ENCODE measurements at places on chromosomes 5 and 9. TPM values are rescaled to one million over a fixed set of nuclear protein-coding genes. Genes with fewer than 3 reads are reported as not detected.

DNA sequence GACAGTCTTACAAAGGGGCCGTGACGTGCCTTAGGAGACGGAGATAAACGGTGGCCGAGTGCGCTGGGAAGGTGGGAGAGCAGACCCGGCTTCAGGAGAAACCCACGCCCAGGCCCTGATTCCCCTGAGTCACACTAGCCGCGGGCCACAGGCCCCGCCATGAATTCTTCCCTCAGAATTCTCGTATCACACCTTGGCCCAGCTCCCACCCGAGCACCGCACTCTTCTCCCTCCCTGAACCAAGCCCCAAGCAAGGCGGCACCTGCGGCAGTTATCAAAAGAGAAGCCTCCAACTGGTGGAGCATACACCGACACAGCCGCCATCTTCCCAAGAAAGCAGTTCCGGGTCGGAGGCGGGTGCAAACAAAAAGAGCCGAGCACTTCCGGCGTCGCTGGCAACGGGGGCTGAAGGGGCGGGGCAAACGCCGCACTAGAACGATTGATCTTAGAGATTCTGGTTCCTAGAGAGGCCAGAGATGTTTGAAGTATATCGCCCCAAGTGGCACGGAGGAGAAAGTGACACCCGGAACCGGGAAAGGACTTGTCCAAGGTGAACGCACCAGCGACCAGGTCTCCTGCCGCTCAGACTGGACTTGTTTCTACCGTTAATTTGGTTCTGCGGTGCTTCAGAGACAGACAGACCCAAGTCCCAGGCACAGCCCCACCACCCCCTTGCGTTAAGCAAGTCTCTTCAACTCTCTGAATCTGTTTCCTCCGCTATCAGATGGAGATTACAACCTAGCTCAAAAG is at the start of gene PSMB7:
TSS of gene PSMB7 (minus strand) at position 341 of the 750 bp plus-strand sequence. CDS start at position 324, 17 bp downstream.
- DNase-seq = peak; percentile 87
- H3K4me3 ChIP-seq = peak within 1 kb of the TSS; percentile 90
- H3K4me1 ChIP-seq = peaks cover 9% of the 10 kb centered on the region
- H3K27ac ChIP-seq = peak within 1 kb of the TSS; percentile 54
- no peaks in the 10 kb centered on the region for H3K27me3 ChIP-seq
- H3K36me3 ChIP-seq = peaks cover 9% of the 10 kb centered on the region

DNA sequence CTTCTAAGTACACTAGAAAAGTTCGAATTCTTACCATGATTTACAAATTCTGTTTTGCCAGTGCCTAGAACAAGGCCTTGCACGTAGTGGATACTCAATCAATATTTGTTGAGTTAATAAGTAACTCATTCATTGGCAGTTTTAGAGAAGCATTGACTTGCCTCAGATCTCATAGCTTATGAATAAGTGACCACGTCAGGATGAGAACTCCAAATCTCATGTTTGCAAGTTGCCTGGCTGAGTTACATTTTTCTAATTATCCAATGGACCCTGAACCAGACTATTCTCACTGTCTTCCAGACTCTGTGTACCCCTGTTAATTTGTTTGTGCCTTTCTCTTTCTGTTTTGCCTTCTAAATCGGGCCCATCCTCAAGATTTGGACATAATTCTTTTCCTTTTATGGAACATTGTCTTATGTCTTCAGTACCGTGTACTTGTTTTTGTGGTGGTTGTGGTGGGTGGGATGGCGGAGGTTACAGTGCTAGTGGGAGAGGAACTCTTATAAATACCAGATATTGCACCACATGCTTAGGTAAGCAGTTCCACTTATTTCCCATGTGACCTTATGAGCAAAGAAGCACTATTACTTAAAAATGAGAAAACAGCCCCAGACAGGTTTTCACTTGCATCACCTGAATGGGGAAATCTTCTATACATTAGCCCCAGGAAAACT is 96.3 kb downstream of the UNC13B start:
- H3K27me3 ChIP-seq = no peaks in the 10 kb centered on the region
- no peak overlapping the region for H3K27ac ChIP-seq
- H3K4me3 ChIP-seq = no peak overlapping the region
- DNase-seq = no peak

DNA sequence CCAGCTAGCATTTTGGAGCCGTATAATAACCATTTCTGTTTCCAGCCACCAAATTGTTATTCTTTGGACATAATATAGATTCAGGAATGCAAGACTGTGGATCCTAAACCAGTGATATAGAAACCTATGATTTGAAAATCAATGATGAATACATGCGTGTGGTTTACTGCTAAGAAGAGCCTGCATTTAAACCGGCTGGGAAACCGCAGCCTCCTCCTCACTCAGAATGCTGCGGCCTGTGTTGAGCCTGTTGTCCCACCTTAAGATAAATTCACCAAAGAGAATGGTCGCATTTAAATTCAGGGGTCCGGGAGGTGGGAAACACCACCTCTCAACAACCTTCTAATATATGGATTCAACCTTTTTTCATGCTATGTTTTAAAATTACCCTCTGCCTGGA is 148.0 kb downstream of the MEF2C start:
- DNase-seq = peak; percentile 50
- H3K27me3 ChIP-seq = no peaks in the 10 kb centered on the region
- peaks cover 32% of the 10 kb centered on the region for H3K36me3 ChIP-seq
- H3K4me3 ChIP-seq = 0 out of 2 replicates have a peak overlapping the region, but pooled peaks have one; percentile 2
- peaks cover 71% of the 10 kb centered on the region for H3K4me1 ChIP-seq

Gene ZNF462
- 3.2 TPM for total RNA-seq

Gene PIK3R1
- 38.4 TPM for total RNA-seq

Gene CNTNAP3B
- 0.21 TPM for total RNA-seq

Measured in GM12878 (cell line).